GM23248 (cell line): ENCODE measurements at places on chromosomes 7 and 10. TPM values are rescaled to one million over a fixed set of nuclear protein-coding genes. Genes with fewer than 3 reads are reported as not detected.

DNA sequence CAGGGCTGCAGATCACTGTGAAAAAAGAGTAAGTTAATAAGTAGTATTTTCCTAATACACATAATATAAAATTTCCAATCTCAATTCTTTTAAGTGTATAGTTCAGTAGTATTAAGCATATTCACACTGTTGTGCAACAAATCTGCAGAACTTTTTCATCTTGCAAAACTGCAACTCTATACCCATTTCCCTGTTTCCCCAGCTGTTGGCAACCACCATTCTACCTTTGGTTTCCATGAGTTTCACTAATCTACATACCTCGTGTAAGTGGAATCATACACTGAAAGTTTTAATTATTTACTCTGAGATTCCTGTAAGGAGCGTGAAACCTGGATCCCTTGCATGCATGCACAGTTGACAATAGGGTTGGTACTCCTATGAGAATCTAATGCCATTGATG lies 155.4 kb downstream of the ZPBP start:
- no peak for DNase-seq
- H3K4me3 ChIP-seq, result no peak overlapping the region
- no peaks in the 10 kb centered on the region for H3K4me1 ChIP-seq
- no peaks in the 10 kb centered on the region for H3K27me3 ChIP-seq
- no peaks in the 10 kb centered on the region for H3K36me3 ChIP-seq

The CCDC172 gene
- not detected in 2 replicates for polyA plus RNA-seq

GRCh38 chr7:85655252-85655651 lies 468.4 kb upstream of the SEMA3D start:
- no peak for DNase-seq
- H3K27ac ChIP-seq, result no peak overlapping the region
- no peaks in the 10 kb centered on the region for H3K4me1 ChIP-seq

- peak overlapping the region; percentile 84 for H3K4me3 ChIP-seq
- no peaks in the 10 kb centered on the region for H3K36me3 ChIP-seq
- H3K27me3 ChIP-seq, result peaks cover 24% of the 10 kb centered on the region
- peak; percentile 47 for DNase-seq
- no peaks in the 10 kb centered on the region for H3K4me1 ChIP-seq
Observed at GRCh38 chr10:117217196-117217761, 20.0 kb downstream of the KCNK18 start.

DNA sequence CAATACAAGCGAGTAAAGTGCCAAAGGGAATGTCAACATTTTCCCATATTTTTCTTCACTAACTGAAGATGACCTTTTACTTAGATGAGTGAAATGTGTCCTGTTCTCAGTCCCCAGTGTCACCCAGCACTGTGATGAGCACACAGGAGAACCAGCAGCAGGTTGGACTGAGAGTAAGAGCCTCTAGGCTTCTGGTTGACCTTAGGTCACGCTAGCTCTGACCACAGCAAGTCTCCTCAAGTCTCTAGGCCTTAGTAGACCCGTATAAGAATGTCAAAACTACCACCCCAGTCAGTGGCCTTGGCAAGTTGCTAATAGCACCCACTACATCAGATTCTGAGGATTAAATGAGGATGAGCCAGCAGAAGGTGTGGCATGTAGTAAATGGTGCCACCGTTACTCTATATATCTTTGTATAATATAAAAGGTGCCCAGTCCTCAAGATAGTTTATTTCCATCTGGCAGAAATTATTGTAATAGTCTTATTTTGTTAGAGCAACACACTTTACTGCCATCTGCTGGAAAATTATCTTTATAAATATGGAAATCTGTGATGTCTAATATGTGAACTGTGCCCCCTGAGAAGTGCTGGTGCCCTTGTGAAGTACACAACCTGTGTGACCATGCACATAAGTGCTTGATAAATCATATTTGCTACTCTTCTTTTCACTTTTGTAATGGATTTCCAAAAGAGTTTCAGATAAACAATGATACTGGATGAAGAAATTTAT lies 75.7 kb downstream of the SPAG6 start:
- no peak overlapping the region for H3K4me3 ChIP-seq
- H3K27me3 ChIP-seq, result no peaks in the 10 kb centered on the region
- peak; percentile 52 for DNase-seq
- no peaks in the 10 kb centered on the region for H3K36me3 ChIP-seq
- H3K27ac ChIP-seq, result no peak overlapping the region

GRCh38 chr7:47442605-47442865 lies 139.4 kb downstream of the TNS3 start:
- no peak overlapping the region for H3K4me3 ChIP-seq
- peak; percentile 40 for DNase-seq
- peaks cover 15% of the 10 kb centered on the region for H3K4me1 ChIP-seq

DNA sequence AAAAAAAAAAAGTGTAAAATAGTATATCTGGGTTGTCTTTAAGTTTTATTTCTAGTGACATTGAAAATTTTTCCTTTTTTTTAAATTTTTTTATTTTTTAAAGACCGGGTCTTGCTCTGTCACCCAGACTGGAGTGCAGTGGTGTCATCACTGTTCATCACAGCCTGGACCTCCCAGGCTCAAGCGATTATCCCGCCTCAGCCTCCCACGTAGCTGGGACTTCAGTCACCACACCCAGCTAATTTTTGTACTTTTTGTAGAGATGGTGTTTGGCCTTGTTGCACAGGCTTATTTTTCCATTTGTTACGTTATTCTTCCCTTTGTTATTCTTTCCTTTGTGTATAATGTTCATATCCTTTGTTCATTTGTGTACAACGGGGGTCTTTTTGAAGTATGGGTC lies 30.1 kb downstream of the TSPAN14 start:
- H3K4me1 ChIP-seq, result peaks cover 11% of the 10 kb centered on the region
- H3K36me3 ChIP-seq, result no peaks in the 10 kb centered on the region
- no peak overlapping the region for H3K4me3 ChIP-seq
- H3K27ac ChIP-seq, result peak overlapping the region; percentile 24; the same call in 1 of the 2 replicates
- no peaks in the 10 kb centered on the region for H3K27me3 ChIP-seq
- peak; percentile 35 for DNase-seq

DNA sequence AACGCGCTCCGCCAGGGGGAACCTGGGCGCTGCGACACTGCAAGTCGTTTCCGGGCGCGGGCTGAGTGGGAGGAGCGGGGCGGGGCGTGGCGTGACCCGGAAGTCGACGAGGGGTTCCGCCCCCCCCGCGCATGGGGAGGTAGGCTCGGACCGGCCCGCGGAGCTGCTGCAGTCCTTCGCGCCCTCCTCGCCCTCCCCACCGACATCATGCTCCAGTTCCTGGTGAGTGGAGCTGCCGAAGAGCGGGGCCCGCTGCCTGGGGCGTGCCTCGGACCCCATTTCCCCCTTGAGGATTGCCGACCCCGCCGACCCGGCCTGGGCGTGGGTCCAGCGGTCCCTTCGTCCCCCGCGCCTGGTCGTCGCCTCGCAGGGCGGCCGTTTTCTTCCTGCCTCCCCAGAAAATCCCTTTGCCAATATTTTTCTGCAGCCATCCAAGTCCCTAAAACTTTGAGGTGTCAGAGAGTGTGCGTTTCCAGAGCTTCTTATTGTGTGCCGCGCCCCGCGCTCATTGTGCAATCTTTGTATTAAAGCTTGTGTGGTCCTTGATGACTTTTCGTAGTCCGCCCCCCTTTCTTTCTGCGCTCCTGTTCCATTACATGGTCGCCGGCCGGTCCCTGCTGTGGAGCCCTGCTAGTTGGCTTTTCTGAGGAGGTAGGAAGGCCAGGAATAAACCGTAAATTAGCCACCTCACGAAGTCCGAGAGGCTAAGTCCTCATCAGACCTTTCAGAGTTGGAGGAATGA lies at the start of gene STMP1:
Gene STMP1, plus strand, starts transcription at position 142 of the 742 bp plus-strand sequence.
- peak; percentile 99 for DNase-seq
- H3K27me3 ChIP-seq, result no peaks in the 10 kb centered on the region
- no peaks in the 10 kb centered on the region for H3K36me3 ChIP-seq
- peaks cover 29% of the 10 kb centered on the region for H3K4me1 ChIP-seq
- H3K27ac ChIP-seq, result peak within 1 kb of the TSS; percentile 100

GRCh38 chr7:76074972-76075370 lies 27.1 kb downstream of the MDH2 start:
- no peaks in the 10 kb centered on the region for H3K4me1 ChIP-seq
- DNase-seq, result peak; percentile 50
- peak overlapping the region; percentile 33; the same call in 1 of the 2 replicates for H3K27ac ChIP-seq
- H3K27me3 ChIP-seq, result no peaks in the 10 kb centered on the region
- no peaks in the 10 kb centered on the region for H3K36me3 ChIP-seq

The RNF32 gene
- polyA plus RNA-seq, result 1.8 and 2.4 TPM in 2 replicates

The XRCC2 gene
- 1.4 and 1.5 TPM in 2 replicates for polyA plus RNA-seq

The UROS gene
- 87.8 and 92.2 TPM in 2 replicates for polyA plus RNA-seq

DNA sequence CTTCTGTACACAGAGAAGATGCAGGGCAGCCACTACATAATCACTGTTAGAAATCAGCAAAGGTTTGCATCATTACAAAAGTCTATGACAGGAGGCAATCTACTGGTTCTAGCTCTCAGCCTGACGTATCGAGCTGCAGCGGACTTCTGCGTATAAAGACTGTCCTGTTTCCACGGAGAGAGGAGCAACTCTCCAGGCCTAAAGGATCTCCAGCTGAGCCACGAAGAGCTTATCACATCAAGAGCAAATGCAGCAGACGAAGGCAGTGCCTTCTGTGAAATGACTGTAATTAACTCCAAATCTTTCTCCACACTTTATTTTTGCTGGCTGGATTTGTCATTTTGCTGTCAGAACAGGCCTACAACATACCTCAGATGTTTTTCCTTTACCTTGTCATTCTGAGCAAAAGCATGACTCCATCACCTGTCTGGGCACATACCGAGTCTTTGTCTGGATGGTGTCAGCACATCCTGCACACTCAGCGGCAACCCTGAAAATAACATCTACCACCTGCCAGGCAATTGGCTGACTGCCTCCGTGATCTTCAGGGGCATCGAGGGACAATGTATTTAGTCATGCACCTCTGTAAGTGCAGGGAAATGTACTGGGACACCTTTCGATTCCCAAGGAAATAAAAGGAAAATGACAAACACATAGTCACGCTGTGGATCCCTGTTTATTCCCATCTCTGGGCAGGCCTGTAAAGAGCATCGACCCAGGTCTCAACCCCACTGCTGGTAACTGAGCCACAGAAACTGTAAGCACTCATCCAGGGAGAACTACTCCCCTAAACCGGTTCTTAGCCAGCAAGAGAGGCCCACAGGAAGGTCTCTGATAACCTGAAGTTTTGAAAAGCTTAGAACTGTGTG lies 26.3 kb upstream of the SH3PXD2A start:
- DNase-seq, result no peak
- H3K4me3 ChIP-seq, result no peak overlapping the region
- H3K4me1 ChIP-seq, result peaks cover 5% of the 10 kb centered on the region; the same call in 1 of the 2 replicates
- no peak overlapping the region for H3K27ac ChIP-seq

The GPER1 gene
- 5.6 and 6.7 TPM in 2 replicates for polyA plus RNA-seq

The GIMAP6 gene
- polyA plus RNA-seq, result not detected in 2 replicates

DNA sequence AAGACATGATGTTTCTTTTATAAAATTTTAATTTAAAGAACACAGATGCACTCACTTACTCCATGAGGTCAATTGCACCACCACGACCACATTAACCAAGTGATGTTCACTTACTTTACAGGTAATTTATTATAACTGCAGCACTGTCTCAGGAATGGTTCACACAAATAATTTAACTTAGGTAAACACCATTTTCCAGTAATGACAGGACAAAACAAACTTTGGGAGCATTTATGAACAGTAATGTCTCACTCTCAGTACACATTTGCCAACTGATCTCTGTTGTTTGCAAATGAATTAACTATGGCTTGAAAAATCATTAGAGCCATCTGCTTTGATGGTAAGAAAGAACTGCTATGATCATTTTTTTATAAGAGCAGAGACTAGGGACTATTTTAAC lies 150.4 kb downstream of the ETV1 start:
- no peaks in the 10 kb centered on the region for H3K36me3 ChIP-seq
- peaks cover 4% of the 10 kb centered on the region; the same call in 1 of the 2 replicates for H3K4me1 ChIP-seq
- no peaks in the 10 kb centered on the region for H3K27me3 ChIP-seq
- no peak overlapping the region for H3K4me3 ChIP-seq

DNA sequence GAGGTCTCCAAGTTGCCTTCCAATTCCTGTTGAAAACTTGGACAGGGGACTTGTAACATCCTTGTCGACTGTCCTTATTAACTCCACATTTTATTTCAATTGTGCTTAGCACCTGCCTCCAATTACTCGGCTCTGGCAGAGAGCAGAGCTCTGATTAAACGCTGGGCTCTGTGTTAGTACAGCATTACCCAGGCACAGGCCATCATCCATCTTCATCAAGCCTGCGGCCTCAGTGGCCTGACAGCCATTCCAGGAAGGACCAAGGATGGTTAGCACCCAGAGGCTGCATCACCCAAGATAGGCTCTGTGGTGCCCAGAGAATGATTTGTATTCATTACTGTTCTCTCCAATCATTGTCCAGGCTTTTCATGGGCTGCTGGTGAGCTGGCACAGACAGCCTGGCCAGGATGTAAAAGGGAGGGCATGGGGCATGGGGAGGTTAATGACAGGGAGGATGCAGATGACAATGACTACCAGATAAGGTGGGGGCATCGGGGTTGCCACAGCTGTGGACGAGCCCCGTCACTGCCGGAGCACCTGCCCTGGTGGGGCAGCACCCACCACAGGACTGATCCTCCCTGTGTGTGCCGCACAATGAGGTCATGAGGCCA lies 123.3 kb downstream of the PTPN20 start:
- H3K4me3 ChIP-seq, result no peak overlapping the region
- H3K36me3 ChIP-seq, result no peaks in the 10 kb centered on the region
- DNase-seq, result no peak
- no peaks in the 10 kb centered on the region for H3K27me3 ChIP-seq

DNA sequence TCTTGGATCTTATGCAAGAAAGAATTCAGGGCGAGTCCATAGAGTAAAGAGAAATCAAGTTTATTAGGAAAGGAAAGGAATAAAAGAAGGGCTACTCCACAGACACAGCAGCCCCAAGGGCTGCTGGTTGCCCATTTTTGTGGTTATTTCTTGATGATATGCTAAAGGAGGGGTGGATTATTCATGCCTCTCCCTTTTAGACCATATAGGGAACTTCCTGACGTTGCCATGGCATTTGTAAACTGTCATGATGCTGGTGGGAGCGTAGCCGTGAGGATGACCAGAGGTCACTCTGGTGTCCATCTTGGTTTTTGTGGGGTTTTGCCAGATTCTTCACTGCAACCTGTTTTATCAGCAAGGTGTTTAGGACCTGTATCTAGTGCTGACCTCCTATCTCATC lies 115.4 kb upstream of the CARD11 start:
- no peaks in the 10 kb centered on the region for H3K36me3 ChIP-seq
- H3K27ac ChIP-seq, result no peak overlapping the region
- H3K4me1 ChIP-seq, result no peaks in the 10 kb centered on the region

GRCh38 chr10:132804785-132805426 lies 19.0 kb upstream of the NKX6-2 start:
- H3K36me3 ChIP-seq, result no peaks in the 10 kb centered on the region
- peaks cover 3% of the 10 kb centered on the region for H3K27me3 ChIP-seq
- no peak overlapping the region for H3K4me3 ChIP-seq
- no peak for DNase-seq

The OR2A1 gene
- 0.10 and 0.15 TPM in 2 replicates for polyA plus RNA-seq

GRCh38 chr7:22551768-22552513 lies 52.0 kb upstream of the STEAP1B start:
- no peaks in the 10 kb centered on the region for H3K4me1 ChIP-seq
- no peak for DNase-seq

DNA sequence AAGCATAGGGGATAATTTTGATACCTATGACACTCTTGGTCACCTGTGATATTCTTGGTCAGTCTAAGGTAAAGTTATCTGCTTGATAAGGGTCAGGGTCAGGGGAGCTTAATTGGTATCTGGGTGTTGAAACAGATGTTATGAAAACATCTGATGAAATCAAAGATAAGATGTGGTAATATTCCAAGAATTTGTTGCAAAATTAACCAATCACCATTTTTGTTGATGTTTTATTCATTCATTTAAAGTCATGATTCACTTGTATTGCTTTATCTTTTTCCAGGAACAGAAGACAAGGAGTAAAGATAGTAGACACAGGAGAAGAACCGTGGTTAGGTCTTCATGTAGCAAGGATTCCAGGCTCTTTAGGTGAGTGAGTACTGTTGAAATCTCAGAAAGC lies 103.1 kb downstream of the SEMA3C start:
- peak overlapping the region; percentile 4; the same call in 1 of the 2 replicates for H3K27ac ChIP-seq
- no peaks in the 10 kb centered on the region for H3K4me1 ChIP-seq
- no peaks in the 10 kb centered on the region for H3K27me3 ChIP-seq
- no peak for DNase-seq
- H3K36me3 ChIP-seq, result peaks cover 69% of the 10 kb centered on the region
- no peak overlapping the region for H3K4me3 ChIP-seq
